ENCODE measurements at places on chromosomes 1 and 21. TPM values are rescaled to one million over a fixed set of nuclear protein-coding genes. Genes with fewer than 3 reads are reported as not detected.
A peak's percentile ranks its signal among the peaks of the same experiment; 100 is the strongest.

DNA sequence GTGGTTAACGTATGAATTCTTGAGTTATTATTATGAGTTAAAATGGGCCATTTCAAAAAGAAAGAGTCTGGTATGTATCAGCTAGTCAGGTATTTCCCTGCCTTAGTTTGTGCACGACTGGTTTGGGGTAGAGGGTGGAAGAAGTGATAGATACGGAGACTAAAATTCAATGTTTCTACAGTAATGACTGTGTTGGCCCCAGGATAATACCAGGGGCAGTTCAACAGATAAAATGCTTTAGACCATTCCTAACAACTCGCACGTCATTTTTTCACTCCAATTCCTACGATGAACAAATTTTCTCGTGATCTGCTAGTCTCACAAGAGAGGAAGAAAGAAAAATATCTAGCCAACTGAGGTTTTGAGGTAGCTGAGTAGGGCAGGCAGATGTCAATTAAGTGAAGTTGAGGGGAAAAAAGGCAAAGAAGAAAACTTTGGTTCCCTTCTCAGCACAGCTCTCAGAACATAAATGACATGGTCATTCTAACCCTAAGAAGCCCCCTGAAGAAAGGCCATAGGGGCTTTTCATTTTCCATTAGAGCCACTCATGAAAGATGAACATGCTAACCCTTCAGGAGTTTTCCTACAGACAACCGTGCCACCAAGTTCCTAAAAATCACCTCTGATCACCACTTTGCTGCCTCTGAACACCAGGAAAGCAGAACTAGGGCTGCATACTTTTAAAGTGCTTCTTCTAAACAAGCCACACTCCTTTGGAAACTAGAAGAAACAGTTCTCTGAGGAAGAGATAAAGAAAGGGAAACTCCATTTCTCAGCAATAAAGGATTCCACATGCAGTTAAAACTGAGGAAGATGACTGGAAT, 5.6 kb downstream of the MCOLN2 start:
- no peak for DNase-seq

DNA sequence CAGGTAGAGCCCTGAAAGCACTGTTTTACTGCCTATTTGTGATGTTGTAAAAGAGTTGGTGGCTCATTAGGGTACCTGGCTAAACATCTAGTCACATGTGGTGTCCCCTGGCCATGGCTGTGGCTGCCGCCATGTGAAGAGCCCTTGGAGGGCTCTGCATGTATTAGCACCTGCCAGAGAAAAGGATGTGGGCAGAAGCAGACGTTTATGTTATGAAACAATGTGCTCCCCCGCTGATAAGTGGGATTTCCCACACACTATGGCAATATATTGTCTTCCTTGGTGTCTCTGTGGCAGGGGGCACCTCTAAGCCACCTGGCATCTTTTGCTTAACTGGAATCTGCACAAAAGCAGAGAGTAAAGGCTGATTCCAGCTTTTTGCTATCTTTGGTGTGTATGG, 9.6 kb downstream of the TENT5C start:
- DNase-seq = no peak

GRCh38 chr1:84571150-84571535, 3.1 kb downstream of the CTBS start:
- DNase-seq = no peak

DNA sequence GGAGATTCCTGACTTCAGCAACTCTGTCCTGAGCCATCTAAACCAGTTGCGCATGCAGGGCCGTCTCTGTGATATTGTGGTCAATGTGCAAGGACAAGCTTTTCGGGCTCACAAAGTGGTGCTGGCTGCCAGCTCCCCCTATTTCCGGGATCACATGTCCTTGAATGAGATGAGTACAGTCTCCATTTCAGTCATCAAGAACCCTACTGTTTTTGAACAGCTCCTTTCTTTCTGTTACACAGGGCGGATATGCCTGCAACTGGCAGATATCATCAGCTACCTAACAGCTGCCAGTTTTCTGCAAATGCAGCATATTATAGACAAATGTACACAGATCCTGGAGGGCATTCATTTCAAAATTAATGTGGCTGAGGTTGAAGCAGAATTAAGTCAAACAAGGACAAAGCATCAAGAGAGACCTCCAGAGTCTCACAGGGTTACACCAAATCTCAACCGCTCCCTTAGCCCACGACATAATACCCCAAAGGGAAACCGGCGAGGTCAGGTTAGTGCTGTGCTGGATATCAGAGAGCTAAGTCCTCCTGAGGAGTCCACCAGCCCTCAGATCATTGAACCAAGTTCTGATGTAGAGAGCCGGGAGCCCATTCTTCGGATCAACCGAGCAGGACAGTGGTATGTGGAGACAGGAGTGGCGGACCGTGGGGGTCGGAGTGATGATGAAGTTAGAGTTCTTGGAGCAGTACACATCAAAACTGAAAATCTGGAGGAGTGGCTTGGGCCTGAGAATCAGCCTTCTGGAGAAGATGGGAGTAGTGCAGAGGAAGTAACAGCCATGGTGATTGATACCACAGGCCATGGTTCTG, 2.3 kb downstream of the ZBTB37 start:
- DNase-seq = no peak

GRCh38 chr21:16037421-16037955, 307.7 kb downstream of the USP25 start:
- DNase-seq = no peak

GRCh38 chr1:109948285-109948630, 36.3 kb upstream of the AHCYL1 start:
- DNase-seq = no peak

GRCh38 chr1:4119516-4120220, 219.6 kb upstream of the C1orf174 start:
- no peak for DNase-seq

DNA sequence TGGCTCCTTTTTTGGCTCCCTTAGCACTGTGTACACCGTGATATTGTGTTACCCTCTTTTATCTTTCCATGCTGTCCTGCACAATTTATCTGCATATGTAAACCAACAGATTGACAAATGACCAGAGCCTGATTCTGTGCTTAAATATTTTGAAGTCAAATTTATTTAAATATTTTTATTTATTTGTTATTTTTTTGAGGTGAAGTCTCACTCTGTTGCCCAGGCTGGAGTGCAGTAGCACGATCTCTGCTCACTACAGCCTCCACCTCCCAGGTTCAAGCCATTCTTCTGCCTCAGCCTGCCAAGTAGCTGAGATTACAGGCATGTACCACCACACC, 12.8 kb downstream of the PMF1 start:
- no peak for DNase-seq

- DNase-seq = peak; percentile 64
Measured at GRCh38 chr1:217133958-217134856, 411.0 kb upstream of the ESRRG start.

DNA sequence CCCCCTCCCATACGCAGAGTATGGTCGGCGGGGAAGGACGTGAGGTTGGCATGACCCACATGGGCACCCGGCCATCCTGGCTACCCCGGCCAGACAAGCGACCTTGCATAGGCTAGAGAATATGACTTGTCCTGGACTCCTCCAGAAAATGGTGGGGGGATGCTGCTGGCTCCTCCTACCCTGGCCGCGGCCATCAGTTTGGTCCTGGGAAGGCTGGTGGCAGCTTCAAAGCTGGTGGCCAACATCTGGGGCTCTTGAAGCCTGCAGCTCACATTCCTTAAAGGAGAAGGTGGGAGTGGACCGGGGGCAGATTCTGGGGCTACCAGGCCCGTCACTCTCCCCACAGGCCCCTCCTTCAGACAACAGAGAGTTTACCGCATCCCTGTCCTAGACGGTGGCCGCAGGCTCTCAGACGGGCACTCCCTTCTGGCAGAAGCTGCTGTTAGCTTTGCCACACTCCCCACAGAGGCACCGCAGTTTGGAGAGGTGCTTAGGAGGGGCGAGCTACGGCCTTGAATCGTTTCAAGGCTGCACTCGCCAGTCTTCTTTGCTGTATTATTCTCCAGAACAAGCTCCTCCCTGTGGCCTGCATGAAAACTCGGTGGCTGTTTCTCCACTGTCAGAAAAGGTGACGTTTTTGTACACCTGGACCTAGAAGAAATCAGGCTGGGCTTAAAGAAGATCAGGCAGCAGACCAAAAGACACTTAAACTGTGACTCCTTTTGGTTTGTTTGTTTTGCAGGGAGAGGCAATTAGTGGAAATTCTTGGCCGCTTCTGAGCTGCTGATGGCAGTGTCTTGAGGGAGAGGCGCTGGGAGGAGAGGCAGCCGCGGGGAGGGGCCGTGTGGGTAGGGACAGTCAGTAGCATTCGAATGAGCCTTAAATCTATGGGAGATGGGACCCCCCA, 68.0 kb downstream of the RUNX3 start:
- DNase-seq = no peak

DNA sequence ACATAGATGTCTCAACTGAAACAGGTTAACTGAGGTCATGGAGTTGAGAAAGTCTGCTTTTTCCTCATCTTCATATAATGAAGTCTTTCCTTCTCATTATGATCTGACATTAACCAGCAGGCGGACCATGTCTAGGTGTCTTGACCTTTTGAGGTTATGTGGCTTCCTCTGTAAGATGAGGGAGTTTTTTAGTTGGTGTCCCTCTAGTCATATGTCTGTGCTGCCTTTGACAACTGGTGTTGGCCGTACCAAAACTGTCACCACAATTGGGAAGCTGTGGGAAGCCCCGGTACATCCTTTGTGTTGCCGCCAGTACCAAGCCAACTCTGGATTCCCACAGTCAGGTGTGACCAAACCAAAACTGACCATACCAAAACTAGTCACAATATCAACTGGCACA, 105.1 kb downstream of the PBX1 start:
- DNase-seq = no peak

GRCh38 chr1:5501206-5501930, 490.9 kb downstream of the NPHP4 start:
- no peak for DNase-seq

GRCh38 chr1:195604287-195604686, 1004.0 kb downstream of the KCNT2 start:
- DNase-seq = no peak

DNA sequence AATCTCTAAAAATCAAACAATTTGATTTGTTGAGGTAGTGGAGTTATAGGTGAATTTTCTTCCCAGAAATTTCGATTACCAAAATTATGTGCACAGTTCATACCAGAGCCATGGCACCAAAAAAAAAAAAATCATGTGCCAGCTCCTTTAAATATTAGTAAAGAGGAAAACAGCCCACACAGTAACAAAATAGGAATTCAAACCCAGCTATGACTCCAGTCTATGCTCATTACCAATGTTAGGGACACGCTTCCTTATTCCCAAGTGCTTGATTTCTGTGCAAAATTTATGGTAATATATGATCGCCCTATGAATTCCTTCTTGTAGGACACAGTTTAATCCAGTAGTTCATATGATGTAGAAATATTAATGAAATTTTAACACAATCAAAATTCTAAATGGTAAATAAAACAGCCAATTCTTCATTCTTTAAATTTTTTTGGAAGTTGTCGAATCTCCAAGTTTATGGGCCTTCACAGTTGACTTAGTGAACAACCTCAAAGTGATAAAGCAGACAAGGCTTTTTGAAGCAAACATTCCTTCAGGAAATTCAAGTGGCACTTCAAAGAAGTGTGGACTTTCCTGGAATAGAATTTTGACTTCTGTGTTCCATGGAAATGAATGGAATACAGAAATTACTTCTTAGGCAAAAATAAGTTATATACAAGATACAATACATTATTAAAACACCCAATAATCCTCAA, 1.9 kb downstream of the TOR1AIP2 start:
- no peak for DNase-seq

DNA sequence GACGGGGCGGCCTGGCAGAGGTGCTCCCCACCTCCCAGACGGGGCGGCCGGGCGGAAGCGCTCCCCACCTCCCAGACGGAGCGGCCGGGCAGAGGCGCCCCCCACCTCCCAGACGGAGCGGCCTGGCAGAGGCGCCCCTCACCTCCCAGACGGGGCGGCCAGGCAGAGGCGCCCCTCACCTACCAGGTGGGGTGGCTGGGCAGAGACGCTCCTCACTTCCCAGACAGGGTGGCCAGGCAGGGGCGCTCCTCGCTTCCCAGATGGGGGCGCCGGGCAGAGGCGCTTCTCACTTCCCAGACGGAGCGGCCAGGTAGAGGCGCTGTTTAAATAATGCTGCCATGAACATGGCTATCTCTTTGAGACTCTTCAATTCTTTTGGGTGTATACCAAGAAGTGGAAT, 43.7 kb upstream of the ATP6V1G3 start:
- DNase-seq = no peak

DNA sequence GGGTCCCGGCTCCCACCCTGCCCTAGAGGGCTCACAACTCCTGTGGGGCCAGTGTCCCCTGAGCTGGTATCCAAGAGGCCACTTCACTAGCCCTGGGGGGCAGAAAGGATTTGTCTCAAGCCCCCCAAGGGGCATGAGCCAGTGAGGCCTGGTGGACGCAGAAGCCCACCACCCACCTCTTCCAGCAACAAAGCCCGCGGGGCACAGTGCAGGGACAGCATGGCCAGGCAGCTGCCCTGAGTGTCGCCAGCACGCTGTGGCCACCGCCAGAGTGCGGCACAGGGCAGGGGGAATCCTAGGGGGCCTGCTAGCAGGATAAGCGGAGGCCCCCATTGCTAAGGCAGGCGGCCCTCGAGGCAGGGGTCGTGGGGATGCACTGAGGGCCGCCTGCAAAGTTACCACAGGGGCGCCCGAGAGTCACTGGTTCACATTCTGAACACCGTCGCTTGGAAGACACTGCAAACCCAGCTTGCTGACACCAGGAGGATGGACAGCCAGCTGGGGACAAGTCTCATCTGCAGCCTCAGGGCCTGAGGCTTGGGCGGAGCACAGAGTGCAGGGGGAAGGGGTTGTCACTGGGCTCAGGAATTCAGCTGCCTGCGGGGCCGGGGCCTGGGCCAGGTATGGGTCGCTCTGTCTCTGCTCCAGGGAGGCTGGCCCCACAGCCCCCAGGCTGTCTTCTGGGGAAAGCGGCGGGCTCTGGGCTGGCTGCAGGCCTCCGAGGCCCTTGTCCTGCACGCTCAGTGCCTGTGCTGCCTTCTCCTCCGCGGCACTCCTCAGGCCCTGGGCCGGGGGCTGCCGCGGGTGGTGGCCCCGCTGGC, 26.8 kb downstream of the SLC19A1 start:
- DNase-seq = no peak

DNA sequence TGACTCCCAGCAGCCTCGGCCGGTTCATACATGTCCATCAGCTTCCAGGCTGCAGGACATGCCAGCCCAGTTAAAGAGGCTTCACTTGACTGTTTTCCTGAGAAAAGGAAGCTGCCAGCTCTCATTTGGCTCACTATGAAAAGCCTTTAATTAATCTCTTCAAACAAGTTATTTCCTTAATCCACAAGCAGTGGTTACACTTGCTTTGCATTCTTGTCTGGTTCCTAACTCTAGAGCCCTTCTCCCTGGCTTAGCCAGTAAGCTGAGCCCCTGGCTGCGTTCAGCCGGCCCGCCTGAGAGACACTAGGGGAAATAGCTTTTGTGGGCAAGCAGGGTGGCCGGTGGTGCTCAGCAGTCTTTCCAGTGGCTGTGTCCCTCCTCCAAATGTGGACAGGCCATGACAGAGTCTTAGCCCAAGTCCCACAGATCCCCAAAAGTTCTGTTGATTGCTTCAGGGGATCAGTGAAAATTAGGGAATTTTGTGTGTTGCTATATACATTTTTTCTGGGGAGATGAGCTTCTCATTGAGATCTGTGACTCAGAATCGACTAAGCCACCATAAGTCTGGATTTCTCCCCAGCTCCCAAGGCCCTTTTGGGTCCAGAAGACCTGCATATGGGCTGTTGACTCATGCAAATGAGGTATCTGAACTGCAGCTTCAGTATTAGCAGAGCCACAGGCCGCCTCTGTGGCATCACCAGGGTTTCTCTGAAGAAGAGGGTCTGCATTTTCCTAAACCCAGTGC, 10.1 kb downstream of the ATF3 start:
- DNase-seq = no peak

HUNK gene
- polyA plus RNA-seq = 7.4 TPM

TDRD5 gene
- not detected for polyA plus RNA-seq

UBE2U gene
- polyA plus RNA-seq = 0.11 TPM

ARHGEF19 gene
- polyA plus RNA-seq = 9.2 TPM

ALPL gene
- polyA plus RNA-seq = 2.8 TPM

Data from muscle of leg (tissue), 16 donors.